ENCODE measurements at places on chromosomes 11 and 22.
A peak's percentile ranks its signal among the peaks of the same experiment; 100 is the strongest.

GRCh38 chr11:73177778-73178539 lies 35.8 kb upstream of the FCHSD2 start:
- DNase-seq: peak; percentile 33

GRCh38 chr22:39472570-39473556 lies 16.1 kb downstream of the MGAT3 start:
- no peak for DNase-seq

DNA sequence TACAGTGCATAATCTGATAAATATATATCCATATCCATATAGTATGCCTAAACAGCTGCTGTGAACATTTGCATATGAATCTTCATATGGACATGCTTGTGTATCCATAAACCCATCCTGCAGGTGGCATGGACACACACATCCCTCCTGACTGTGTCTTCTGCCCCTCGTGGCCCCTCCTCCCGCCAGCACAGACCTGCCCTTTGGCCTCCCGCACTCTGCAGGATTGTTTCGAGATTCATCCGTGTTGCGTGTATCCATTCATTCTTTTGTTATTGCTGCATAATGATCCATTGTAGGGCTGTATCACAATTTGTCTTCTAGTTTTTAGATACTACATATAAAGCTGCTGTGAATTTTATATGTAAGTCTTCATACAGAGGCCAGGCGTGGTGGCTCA lies 24.0 kb downstream of the ZBED4 start:
- no peak for DNase-seq

DNA sequence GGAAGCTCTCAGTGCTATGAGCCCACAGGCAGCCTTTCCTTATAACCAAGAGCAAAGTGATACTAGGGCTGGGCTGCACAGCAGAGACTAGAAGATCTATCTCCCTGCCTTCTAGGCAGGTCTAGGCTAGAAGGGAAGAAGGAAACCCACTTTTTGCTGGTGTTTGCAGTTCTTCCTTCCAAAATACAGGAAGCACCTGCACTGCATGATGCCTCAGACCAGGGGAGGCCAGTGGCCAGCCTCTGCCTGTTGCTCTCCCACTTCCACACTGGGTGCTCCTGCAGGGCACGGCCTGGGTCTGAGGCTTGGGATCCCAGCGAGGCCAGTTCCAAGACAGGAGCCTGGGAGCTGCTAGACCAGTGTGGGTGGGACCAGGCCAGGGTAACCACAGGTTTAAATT lies 6.0 kb upstream of the UCP3 start:
- no peak for DNase-seq

DNA sequence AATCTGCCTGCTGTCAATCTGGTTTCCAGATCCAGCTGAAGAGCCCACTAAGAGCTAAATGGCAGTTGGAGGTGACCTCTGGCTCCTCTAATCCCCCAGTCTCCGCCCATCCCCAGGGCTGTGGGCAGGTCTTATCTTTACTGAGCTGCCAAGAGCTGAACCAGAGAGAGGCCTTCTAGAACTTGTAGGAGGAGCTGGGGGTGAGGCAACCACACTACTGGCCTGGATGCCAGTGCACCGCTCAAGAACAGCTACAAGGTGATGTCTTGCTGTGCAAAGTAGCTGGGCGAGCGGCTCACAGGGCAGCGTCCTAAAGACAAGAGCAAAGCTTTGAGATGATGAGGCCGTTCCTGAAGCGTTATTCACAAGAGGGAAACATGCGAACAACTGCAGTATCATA lies 374.6 kb downstream of the CTTN start:
- no peak for DNase-seq

- DNase-seq: no peak
Observed at GRCh38 chr22:38416621-38417251, 38.3 kb downstream of the KCNJ4 start.

DNA sequence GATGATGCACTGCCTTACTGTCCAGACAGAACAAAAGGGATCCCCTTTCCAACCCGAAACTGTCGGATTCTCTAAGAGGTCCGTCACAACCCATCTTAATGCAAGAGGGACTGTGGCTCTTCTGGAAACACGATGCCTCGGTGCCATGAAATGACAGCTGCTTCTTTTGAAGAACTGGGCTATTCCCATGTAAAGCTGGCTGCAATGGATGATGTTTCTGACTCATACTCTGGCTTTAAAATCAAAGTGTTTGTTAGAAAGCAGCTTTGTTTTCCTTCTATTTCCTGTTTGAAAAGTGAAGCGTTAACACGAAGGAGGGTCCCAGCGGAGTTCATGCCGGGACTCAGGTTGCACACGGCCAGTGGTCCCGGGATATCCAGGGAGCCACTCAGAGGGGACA lies 3.1 kb downstream of the TP53AIP1 start:
- no peak for DNase-seq

DNA sequence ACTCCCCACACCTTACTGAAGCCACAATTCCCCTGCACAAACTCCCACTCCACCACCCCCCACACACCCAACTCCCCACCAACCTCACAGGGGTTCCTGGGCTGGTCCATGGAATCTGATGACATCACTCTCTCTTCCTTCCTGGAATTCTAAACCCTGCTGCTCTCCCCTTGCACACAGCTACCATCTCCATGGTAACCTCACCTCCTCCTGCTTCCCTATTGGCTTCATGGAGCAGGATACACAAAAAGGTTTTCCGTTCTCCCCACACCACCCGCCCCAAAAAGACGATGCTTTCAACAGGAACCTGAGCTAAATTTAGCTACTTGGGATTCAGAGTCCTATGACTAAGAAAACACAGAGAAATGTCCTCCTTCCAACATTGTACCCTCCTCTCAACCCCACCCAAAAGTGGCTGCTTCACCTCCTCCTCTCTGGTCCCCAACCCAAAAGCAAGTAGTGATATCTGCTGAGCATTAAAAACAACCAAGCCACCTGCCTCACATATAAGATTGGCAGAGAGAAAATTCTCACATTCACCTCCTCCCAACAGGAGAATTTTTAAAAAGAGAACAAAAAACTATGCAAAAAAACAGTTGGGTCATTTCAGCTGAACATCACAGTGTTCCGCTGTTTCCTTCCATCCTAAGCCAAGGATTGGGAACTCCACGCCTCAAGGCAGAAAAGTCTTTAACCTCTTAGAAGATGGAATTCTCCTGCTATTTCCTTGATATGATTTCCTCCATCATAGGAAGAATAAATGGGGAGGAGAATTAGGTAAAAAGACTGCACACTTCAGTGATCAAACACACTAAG lies 66.9 kb downstream of the RBFOX2 start:
- peak; percentile 40 for DNase-seq

DNA sequence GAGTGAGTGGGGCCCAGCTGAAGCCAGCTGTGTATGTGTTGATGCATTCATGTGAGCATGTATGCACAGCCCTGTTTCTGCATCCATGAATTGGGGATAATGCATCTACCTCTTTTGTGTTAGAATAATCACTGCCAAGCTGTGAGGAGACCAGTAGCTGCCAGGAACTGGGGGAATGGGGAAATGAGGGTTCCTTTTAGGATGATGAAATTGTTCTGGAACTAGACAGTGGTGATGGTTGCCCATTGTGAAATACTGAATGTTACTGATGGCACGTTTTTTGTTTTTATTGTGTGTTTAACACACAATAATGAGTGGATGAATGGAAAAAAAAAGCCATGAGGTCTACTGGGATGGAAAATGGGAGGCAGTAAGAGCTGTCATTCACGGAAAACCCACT lies 45.3 kb upstream of the WNT11 start:
- no peak for DNase-seq

DNA sequence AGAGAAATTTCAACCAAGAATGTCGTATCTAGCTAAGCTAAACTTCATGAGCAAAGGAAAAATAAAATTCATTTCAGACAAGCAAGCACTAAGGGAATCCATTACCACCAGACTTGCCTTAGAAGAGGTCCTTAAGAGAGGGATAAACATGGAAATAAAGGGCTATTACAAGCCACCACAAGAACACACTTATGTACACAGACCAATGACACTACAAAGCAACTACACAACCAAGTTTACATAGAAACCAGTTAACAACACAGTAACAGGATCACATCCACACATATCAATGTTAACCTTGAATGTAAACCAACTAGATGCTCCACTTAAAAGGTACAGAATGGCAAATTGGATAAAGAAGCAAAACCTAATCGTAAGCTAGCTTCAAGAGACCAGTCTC lies 38.0 kb downstream of the TMEM123 start:
- no peak for DNase-seq

DNA sequence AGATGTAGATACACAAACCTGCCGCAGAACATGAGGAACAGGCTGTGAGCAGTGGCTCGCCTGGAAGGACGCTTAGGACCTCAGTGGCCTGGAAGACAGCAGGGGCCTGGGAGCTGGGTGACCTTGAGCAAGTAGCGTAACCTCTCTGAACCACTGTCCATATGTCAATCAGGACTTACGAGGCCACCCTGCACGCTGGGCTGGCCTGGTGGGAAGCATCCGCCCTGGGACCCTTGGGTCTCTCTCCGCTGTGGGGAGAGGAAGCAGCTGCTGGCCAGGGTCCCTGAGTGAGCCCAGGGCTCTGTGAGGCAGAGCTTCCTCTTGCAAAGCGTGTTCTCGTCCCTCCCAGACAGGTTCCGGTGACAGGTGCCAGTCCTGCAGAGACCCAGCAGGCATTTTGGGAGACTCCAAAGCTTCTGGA lies 14.0 kb upstream of the EHD1 start:
- no peak for DNase-seq

DNA sequence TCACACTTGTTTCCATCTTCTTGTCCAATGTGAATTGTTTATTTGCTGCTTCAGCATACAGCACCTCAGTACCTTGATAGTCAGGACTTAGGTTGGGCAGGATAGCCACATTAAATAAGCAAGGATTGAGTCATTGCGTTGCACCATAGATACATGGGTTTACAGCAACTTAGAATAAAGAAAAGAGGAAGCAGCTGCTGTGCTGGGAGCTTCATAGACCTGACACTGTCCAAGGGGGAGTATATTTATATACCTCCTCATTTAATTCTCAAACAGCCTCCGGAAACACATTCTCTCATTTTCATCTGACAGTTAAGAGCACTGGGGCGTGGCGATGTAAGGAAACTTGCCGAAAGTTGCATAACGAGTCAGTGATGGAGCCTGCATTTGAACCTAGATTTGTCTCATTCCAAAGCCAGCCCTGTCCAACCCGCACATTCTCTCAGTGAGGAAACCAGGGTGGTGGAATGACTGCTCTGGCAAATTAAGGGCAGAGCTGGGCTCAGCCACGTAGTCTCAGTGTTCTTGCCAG lies 42.2 kb downstream of the UBASH3B start:
- no peak for DNase-seq

DNA sequence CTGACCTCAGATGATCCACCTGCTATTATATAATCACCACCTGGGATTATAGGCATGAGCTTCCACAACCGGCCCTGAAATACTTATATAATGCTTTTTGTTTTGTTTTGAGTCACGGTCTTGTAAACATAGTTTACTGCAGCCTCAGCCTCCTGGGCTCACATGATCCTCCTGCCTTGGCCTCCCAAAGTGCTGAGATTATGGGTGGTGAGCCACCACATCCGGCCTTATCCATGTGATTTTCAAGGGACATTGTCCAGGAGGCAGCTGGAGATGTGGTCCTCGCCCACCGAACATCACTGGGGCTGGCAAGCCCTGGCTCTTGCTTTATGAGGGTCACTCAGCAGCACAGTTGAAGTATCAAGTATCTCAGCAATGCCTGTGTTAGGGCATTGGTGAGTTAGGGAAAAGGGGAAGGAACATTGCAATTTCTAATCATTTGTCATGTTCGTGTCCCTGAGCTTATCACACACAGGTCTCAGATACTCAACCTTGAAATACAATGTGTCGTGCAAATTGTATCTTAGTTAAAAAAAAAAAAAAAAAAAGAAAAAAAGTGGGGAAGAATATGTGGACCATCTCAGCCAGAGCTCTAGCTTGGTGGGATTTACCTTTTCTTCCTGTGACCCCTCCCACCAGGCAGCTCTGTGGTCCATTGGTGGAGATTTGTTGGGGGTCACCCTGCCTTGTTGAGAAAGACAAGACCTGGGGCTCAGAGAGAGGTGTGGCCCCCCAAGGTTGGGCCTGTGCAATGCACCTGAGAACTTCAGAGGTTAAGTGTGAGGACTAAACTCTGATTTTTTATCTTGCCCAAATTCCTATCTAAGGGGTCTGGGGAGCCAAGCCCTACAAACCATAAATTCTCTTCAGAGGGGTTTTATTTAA lies 40.4 kb upstream of the MAPK1 start:
- DNase-seq: no peak

DNA sequence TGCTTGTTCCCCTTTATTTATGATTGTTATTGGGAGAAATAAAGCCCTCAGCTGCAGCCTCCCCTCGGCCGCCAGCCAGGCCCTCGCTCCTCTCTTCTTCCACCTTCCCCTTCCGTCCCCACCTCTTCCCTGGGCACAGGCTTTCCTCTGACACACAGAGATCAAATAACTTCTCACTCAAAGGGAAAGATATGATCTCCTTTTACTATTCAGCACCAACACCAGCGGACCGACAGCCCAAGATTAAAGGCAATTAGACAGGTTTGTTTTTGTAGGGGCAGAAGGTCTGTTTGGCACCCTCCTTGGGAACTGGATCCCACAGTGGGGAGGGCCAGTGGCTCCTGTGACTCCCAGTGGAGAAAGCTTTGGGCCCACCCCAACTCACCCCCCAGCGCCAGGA lies 23.0 kb downstream of the NECTIN1 start:
- DNase-seq: no peak

DNA sequence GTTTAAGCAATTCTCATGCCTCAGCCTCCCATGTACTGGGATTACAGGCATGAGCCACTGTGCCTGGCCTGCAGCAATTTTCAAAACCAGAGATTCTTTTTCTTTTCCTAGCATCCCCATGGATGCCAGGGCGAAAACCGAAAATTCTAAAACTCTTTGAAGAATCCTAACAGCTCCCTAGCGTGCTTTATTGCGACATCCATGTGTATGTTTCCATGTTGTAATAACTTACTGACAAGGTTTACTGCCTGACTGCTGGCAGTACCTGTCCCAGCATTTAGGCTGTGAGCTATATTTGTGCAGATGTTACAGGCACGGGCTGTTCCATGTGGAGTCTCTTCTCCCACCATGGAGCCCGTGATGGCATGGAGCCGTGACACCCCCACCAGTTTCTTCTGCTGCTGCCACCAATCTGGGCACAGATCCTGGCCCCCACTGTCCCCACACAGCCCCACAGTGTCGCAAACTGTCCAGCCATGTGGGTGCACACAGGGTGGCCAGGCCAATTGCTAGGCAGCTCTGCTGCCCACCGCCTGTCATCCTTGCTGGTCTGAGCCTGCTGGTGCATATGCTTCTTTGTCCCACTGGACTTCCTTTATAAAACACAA lies 7.1 kb upstream of the TAB1 start:
- DNase-seq: no peak

DNA sequence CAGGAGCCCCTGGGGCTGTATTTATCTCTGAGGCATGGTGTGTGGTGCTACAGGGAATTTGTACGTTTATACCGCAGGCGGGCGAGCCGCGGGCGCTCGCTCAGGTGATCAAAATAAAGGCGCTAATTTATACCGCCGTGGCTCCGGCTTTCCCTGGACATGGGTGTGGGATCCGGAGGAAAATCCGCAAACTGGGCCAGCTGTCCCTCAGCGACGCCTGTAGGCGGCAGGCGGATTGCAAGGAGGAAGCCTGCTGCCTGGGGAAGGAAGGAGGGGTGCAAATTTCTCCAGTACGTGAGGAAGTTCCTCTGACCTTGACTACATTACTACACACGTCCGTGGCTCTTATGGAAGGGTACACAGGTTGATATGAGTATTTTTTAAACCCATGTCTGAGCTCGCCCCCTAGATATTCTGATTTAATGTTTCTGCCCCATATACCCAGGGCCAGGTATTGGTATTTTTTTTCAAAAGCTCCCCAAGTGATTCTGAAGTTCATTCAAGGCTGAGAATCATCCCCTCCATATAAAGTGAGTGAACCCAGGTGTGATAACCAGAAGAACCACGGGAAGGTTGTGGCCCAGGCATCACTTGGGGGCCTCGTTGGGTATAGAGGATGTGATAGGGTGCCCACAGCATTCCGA lies 2.8 kb downstream of the MYOD1 start:
- DNase-seq: no peak

Data from hypothalamus (tissue), 51 donors.